ENCODE measurements at places on chromosomes 1 and 21.

- no peak for DNase-seq
Measured at GRCh38 chr1:244155661-244156060, 104.6 kb downstream of the ZBTB18 start.

DNA sequence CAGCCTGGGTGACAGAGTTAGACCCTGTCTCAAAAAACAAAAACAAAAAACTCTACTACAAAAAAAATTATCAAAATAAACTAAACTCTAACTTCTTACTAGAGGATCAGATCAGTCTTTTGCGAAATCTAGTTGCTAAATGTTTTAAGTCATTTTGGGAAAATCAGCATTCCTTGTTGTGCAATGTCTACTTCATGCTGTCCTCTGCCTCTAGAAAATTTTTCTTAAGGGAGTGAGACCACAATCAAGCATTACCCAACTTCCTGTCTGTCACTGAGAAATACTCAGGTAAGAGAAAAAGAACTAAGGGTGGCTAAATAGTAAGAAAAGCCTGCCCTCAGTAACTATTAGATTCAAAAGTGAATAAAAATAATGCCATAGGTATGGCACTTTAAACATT is 67.2 kb upstream of the FOXD3 start:
- no peak for DNase-seq

DNA sequence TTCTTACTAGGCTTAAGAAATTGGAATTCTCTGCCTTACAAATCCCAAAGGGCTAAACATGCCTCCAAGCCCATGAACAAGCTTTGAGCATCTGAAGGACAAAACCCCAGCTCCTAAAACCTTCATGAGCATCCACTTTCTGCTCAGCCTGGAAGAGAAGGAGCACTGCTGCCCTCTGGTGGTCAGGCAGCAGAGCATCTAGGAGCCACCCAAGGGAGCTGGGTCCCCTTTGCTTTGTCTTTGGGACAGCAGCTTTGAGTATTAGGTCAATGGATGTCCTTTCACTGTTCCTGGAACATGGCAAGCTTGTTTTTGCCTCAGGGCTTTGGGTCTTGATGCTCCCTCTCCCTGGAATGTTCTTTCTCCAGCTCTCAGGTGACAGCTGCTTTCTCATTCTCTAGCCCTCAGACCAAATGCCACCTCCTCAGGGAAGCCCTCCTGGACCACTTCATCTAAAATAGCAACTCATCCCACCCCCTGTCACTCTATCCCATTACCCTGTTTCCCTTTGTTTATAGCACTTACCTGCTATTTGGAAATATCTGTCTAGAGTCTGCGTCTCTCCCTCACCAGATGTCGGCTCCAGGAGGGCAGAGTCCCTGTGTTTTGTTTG is 25.7 kb downstream of the RAB7B start:
- DNase-seq, result peak; percentile 60

DNA sequence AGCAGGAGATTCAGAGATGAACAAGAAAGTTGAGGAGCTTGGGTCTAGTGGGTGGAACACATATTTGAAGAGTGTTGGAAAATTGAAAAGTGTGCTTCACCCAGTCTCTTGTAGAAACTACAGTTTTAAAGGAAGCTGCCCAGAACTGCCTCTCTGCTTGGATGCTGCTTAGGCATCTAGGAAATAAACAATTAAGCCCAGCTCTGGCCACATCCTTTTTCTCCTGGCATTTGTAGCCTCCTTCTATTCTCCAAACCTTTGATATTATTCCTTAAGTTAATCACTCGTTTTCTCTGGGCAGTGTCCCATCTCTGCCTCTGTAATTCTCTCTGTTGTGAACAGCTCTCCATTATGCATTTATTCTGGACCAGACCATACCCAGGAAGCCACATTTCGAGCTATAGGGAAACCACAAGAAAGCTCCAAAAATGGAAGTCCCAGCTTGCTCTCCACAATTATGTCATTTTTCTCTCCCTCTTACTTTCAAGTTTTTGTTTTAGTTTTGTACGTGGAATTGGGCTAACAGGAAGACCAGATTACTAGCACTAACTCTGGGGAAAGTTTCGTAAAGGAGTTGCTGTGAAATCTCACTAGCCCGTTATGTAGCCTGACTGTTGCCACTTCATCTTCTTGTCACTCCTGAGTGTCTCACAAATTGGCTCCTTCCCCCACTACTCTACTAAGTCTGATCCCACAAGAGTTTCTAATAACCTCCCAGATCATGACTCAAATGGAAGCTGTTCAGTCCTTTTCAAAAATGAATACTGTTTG is 102.2 kb downstream of the NTMT2 start:
- DNase-seq, result no peak

DNA sequence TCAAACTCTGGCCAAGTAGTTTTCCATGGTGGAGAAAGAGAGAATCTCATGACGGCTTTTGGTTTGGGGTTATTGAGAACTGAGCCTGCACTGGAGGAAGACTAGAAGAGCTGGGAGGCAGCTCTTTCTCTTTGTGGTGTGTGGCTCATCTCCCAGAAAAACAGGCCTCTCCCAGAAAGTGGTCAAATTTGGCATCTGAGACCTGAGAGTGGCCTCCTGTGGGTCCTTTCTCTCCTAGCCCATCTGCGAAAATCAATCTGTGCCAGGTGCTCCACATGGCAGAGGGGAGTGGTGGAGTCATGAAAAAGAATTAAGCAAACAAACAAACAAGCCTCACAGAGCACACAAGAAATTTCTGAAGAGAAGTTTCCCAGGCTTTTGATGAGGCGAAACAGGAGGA is 305.0 kb downstream of the ST6GALNAC3 start:
- no peak for DNase-seq

- DNase-seq, result no peak
Measured at GRCh38 chr1:223374064-223374610, 10.2 kb upstream of the SUSD4 start.
